Fibroblast of lung (primary cell): ENCODE measurements at places on chromosomes 1 and 21. TPM values are rescaled to one million over a fixed set of nuclear protein-coding genes. Genes with fewer than 3 reads are reported as not detected.

Gene CYP4A11
- not detected in 2 replicates for total RNA-seq

Gene ECM1
- total RNA-seq, result 7.7 and 25.1 TPM in 2 replicates

Gene GJA8
- total RNA-seq, result not detected in 2 replicates

Gene LDLRAD1
- total RNA-seq, result not detected in 2 replicates

Gene ATF3
- total RNA-seq, result 14.1 and 35.7 TPM in 2 replicates

Gene ZSWIM5
- 0.77 and 0.99 TPM in 2 replicates for total RNA-seq

Gene LCE1D
- total RNA-seq, result not detected in 2 replicates

Gene CDK18
- total RNA-seq, result 0.33 and 1.5 TPM in 2 replicates

Gene NMNAT2
- total RNA-seq, result under 0.01 TPM in 2 replicates

Gene ITSN1
- 25.4 and 34.7 TPM in 2 replicates for total RNA-seq

Gene LRRC8C
- 4.1 and 5.4 TPM in 2 replicates for total RNA-seq

Gene SPRR2E
- total RNA-seq, result not detected in 2 replicates

Gene FALEC
- total RNA-seq, result 0.83 and 1.0 TPM in 2 replicates

Gene SELP
- not detected in 2 replicates for total RNA-seq

Gene RIMKLA
- total RNA-seq, result under 0.01 TPM in 2 replicates

Gene WDR64
- total RNA-seq, result not detected in 2 replicates

Gene PCBP3
- 1.7 and 5.1 TPM in 2 replicates for total RNA-seq

Gene RBM8A
- total RNA-seq, result 56.6 and 61.9 TPM in 2 replicates

Gene ITLN1
- under 0.01 TPM in 1 of 2 replicates, not detected in the other for total RNA-seq

Gene TMEM200B
- 17.7 and 18.5 TPM in 2 replicates for total RNA-seq

Gene APCS
- total RNA-seq, result not detected in 2 replicates

Gene NLRP3
- under 0.01 TPM in 1 of 2 replicates, not detected in the other for total RNA-seq

Gene PIK3C2B
- total RNA-seq, result 1.0 and 2.5 TPM in 2 replicates

Gene ANKRD45
- total RNA-seq, result 1.3 and 1.7 TPM in 2 replicates
